ENCODE measurements at places on chromosomes 5 and 9.

DNA sequence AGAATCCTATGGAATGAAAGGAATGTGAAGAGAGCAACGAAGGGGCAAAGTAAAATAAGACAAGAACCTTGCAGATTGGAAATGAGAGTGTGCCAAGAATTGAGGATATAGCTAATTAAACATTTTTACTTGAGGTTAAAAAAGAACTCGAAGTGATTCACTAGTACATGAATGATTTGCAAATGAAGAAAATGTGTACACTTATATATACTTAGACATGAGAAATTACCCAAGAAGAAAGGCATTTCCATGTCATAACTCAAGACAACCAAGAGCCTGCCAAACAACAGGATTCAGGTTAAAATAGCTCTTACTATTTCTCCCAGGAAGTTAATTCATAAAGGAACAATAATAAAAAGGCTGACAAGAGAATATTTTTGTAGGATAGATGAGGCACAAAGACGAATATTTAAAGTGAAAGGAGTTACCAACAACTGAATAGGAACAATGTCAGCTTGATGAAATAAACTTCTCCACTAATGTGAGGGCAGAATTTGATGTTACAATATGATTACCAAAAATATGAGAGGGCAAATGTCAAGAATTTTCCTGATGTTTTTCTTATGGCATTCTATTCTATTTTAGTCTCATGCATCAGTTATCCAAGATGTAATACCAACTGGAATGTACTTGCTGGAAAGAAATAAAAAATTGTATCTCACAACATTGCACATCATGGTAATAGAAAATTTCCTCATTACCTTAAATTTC is 18.9 kb upstream of the NPR3 start:
- no peak for DNase-seq

DNA sequence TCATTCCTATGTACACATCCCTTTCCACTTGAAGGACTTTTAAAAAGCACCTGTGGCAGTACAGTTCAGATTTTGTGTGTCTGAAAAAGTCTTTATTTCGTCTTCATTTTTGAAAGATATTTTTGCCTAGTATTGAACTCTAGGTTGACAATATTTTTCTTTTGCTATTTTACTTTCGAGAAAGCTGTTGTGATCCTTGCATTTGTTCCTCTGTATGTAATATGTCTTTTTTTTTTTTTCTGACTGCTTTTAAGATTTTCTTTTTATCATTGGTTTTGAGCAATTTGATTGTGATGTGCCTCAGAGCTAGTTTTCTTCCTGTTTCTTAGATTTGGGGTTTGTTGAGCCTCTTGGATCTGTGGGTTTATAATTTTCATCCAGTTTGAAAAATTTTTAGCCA is 13.3 kb downstream of the LCP2 start:
- DNase-seq: no peak

GRCh38 chr9:94804316-94804715 is 77.8 kb downstream of the AOPEP start:
- no peak for DNase-seq

- no peak for DNase-seq
These were observed 83.8 kb upstream of the STC2 start for GRCh38 chr5:173411791-173412555.

GRCh38 chr5:119220576-119221197 is 135.1 kb upstream of the TNFAIP8 start:
- DNase-seq: no peak

- no peak for DNase-seq
These were observed 1.8 kb downstream of the ZFAND5 start for GRCh38 chr9:72363236-72363635.

DNA sequence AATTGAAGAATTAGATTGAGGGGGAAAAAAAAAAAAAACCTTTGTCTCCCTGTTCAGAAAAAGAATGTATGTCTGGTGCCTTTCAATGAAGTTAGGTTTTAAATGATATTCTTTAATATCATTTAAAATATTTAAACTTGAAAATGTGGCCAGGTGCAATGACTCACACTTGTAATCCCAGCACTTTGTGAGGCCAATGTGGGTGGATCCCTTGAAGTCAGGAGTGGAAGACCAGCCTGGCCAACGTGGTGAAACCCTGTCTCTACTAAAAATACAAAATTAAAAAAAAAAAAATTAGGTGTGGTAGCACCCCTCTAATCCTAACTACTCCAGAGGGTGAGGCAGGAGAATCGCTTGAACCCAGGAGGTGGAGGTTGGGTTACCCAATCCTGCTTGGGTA is 111.1 kb upstream of the RASA1 start:
- no peak for DNase-seq

- no peak for DNase-seq
These were observed 71.4 kb downstream of the SLF1 start for GRCh38 chr5:94689908-94690307.

- DNase-seq: no peak
These were observed 49.8 kb downstream of the EBF1 start for GRCh38 chr5:159049844-159050315.

DNA sequence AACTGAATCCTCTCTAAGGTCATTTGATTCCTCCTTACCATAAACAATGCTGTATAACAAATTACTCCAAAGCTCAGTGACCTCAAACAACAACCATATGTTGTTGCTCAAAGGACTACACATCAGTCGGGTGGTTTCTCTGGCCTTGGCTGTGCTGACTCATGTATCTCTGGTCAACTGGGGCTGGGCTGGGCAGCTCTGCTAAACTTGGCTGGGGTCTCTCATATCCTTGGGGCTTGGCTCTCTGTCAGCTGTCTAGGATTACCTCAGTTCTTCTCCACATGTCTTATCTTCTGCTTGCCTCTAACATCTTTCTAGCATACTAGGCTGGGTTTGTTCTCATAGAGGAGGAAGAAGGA is 86.4 kb downstream of the GALNT10 start:
- DNase-seq: no peak

GRCh38 chr9:107363516-107364152 is 80.6 kb downstream of the RAD23B start:
- no peak for DNase-seq

- DNase-seq: no peak
These were observed 5.3 kb downstream of the RALGDS start for GRCh38 chr9:133115604-133116345.

GRCh38 chr9:8879284-8879683 is 1079.7 kb upstream of the DMAC1 start:
- no peak for DNase-seq

- no peak for DNase-seq
These were observed 39.5 kb upstream of the CFAP157 start for GRCh38 chr9:127667127-127667844.

- DNase-seq: no peak
These were observed 23.2 kb upstream of the RFK start for GRCh38 chr9:76417394-76417793.

GRCh38 chr5:39501397-39501796 is 76.6 kb upstream of the DAB2 start:
- no peak for DNase-seq

- no peak for DNase-seq
These were observed 16.6 kb downstream of the SH3PXD2B start for GRCh38 chr5:172437445-172438318.

GRCh38 chr5:84197538-84197937 is 187.1 kb downstream of the EDIL3 start:
- DNase-seq: no peak

- no peak for DNase-seq
These were observed 10.4 kb downstream of the LRRC8A start for GRCh38 chr9:128892221-128892921.

GRCh38 chr9:122158202-122158601 is 1.4 kb downstream of the NDUFA8 start:
- peak; percentile 3 for DNase-seq

DNA sequence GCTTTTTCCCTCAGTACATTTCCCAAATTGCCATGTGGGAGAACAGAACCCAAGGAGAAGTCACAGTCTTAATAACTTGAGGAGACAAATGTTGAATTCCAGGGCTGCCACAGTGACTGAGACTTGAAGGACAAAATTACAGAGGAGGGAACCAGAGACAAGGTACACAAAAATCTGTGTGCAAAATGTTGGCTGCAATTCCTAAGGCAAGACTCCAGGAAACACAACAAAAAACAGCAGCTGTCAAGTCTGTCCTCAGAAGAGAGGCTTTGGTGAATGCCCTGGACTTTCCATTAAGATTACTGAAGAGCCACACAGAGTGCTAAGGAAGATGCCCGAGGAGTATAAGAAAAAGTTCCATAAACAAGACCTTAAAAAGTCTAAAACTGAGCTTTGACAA is 21.1 kb downstream of the AP3B1 start:
- no peak for DNase-seq
